ENCODE measurements at places on chromosomes 3 and 15.

GRCh38 chr15:64275934-64276333 is 80.0 kb downstream of the CSNK1G1 start:
- no peak for DNase-seq

DNA sequence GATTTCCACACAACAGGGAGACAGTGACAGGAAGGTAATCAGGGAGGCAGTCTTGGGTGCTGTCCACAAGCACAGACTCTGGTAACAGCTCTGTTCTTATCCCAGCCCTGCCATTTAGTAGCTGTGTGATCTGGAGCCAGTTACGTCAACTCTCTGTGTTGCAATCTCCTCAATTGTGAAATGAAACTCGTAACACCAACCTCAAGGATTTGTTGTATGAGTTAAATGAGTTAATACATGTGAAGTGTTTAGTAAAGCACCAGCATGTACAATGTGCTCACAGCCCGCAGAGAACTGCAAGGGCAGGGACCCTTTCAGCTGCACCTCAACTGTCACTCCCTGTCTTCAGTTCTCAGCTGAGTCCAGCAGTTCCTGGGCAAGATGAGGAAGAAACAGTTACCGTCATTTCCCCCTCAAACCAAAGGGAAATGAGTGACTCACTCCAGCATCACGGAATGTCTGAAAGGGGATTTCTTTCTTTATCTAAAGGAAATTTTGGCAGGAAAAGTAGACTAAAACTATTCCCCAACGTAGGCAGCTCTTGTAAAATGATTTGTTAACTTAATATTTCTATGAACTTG is 39.9 kb upstream of the MB21D2 start:
- peak; percentile 29 for DNase-seq

- DNase-seq = no peak
These were observed 276.6 kb upstream of the NR2F2 start for GRCh38 chr15:96053781-96054428.

GRCh38 chr3:23159929-23160328 is 43.2 kb upstream of the UBE2E2 start:
- no peak for DNase-seq

- peak; percentile 46 for DNase-seq
These were observed 89.5 kb downstream of the MYH15 start for GRCh38 chr3:108420926-108421325.

GRCh38 chr15:59399465-59400102 is 26.9 kb upstream of the MYO1E start:
- no peak for DNase-seq

- DNase-seq = no peak
These were observed 16.5 kb downstream of the PML start for GRCh38 chr15:74010929-74011540.
